Dorsolateral prefrontal cortex (tissue), 122 donors: ENCODE measurements at places on chromosomes 5 and 9.

GRCh38 chr5:67289763-67290521 lies 93.3 kb upstream of the CD180 start:
- DNase-seq, result no peak

- DNase-seq, result no peak
Observed at GRCh38 chr9:125755340-125755739, 8.2 kb downstream of the PBX3 start.

GRCh38 chr9:125612616-125613015 lies 94.4 kb downstream of the MAPKAP1 start:
- DNase-seq, result no peak

DNA sequence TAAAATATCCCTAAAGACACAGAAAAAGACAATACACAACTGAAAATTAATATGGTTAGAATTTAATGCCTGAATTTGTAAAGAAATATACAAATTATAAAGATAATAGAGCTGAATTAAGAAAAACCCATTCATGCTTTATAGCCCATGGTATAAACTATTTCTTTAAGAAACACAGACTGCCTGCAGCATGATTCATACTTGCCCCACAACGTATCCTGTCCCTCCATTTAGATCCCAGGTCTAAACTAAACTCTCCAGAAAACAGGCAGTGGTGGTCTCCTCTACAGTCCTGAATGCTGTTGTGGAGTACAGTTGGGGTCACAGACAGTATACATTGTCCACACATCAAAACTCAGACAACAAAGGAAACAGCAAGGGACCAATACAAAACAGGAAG lies 24.8 kb downstream of the IL6ST start:
- DNase-seq, result no peak

DNA sequence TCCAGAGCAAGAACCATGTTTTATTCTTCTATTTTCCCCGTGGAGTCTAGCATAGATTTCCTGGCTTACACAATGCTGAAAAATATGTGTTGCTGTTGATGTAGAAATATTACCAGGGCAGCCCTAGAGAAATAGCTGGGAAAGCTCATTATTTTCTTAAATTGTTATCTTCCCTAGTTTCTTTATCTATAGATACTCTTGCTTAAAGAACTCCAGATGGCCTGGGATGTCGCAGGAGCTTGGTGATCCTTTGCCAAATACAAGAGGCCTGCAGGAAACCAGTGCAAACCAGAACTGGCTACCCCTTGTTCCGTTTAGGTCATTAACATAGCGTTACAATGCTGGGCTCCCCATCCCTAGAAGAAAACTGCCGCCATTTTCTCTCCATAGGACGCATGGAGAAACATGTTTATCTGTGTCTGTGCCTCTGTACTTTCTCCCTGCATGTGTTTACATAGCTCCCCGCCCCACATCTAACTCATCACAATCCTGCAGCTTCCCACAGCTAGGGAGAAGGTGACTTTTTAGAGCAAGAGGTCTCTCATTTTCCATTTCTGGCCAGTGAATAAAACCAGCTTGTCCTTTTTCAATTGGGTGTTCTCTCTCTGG lies 6.4 kb downstream of the PRLR start:
- DNase-seq, result no peak

DNA sequence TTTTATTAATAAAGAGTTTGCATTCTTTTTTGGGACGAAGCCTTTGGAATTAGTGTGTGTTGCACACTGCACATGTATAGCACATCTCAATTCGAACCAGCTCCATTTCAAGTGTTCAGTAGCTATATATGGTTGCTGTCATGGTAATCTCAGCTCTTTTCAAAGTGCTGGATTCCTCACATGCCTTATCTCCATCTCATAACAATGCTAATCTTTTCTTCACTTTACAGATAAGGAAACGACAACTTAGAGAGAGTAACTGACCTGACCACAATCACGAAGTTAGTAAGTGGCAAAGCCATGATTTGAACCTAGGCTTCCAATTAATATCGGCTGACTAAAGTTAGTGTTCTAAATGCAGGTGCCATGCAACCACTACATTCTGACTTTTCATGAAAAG lies 204.8 kb upstream of the RASEF start:
- no peak for DNase-seq

- no peak for DNase-seq
Observed at GRCh38 chr9:107894572-107895261, 405.1 kb upstream of the KLF4 start.

- no peak for DNase-seq
Observed at GRCh38 chr5:106454651-106455415, 1215.9 kb downstream of the EFNA5 start.

GRCh38 chr5:84623019-84623418 lies 238.3 kb upstream of the EDIL3 start:
- no peak for DNase-seq

- DNase-seq, result no peak
Observed at GRCh38 chr5:178288401-178289368, 56.1 kb upstream of the PHYKPL start.
